ENCODE measurements at places on chromosomes 1 and 21. TPM values are rescaled to one million over a fixed set of nuclear protein-coding genes. Genes with fewer than 3 reads are reported as not detected.

The BRINP3 gene
- 8.3 TPM for polyA plus RNA-seq

DNA sequence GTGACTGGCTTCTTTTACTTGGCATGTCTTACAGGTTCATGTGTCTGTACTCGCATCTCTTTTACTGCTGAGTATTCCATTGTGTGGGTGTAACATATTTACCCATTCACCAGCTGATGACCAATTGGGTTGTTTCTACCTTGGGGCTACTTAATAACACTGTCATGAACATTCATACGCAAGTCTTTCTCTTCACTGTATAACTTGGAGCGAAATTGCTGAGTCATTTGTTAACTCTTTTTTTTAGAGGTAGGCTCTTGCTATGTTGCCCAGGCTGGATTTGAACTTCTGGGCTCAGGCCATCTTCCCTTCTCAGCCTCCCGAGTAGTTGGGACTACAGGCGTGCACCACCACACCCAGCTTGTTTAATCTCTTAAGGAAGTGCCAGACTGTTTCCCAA, 6.5 kb downstream of the PYCR2 start:
- no peak for DNase-seq

GRCh38 chr1:155910621-155911121, 478 bp downstream of the RIT1 start:
- peak; percentile 40 for DNase-seq

DNA sequence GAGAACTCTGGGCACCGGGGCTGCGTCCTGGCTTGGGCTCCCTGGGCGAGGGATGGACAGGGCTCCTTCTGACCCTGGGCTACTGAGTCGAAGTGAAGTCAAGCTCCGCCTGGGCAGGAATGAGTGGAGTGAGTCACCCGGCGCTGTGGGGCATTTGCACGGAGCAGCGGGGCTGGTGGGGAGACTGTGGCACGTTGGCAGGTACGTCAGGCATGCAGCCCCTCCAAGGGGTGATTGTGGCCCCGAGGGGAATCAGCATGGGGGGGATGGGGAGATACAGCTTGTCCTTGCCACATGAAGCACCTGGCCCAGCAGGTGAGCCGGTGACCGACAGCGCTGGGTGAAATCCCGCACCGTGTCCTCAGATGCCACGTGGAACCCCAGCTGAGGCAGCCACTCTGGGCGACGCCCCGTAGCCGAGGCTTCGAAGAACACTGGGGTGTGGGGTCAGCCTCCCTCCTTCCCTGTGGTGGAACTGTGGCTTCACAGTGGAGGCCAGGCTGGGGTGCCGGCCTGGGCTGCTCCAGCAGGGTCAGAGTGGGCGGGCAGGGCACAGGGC, 62.3 kb downstream of the COL18A1 start:
- DNase-seq, result peak; percentile 61

DNA sequence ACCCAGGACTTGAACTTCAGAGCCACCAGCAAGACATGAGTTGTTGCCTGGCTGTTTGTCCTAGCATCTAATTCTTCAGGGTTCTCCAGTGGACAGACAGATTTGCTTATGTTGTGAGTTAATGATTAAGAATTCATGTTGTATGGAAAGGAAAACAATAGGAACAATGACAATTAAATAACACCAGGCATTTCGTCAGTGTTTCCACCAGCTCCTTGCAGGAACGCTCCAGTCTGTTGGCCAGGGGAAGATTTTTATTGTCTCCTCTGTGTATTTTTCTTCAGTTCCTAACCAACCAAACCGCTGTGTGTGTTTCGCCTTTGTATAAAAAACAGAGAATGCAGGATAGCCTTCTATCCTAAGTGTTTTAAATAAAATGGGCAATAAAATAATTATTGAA, 64.4 kb upstream of the PTGFR start:
- no peak for DNase-seq

The LAX1 gene
- polyA plus RNA-seq, result 0.41 TPM

The S100A3 gene
- polyA plus RNA-seq, result not detected

The SNRPE gene
- polyA plus RNA-seq, result 294 TPM

GRCh38 chr1:22500471-22500870, 48.8 kb downstream of the ZBTB40 start:
- peak; percentile 63 for DNase-seq

The DNAH14 gene
- 20.2 TPM for polyA plus RNA-seq

The EDARADD gene
- 7.5 TPM for polyA plus RNA-seq

DNA sequence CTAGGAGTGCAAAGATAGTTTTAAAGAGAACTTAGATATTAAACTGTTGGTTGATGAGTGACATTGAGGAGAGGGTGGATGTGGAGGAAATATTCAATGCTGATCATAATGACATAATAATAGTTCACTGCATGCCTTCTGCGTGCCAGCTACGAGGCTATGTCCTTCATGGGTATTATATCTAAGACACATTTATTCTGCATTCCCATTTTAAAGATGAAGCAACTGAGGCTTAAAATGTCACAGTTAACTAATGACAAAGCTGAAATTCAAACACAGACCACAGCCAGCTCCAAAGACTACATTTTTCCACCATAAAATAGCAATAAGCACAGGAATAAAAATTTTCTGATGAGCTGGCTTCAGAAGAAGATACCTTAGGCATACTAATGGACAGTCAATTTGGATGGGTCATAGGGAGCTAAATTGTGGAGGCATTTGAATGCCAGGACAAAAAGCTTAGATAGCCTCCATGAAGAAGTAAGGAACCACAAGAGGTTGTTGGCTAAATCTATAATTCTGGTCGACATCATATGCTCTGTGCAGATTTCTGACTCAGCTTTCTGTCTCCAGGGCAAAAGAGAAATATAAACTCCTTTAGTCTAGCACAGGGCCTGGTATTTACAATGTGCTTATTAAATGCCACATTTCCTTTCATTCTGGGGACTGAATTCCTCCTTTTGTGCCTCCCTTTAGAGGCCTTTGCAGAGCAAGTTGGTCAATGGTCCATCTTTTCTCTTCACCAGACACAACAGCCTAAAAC, 71.2 kb upstream of the NRIP1 start:
- DNase-seq, result no peak

The KIAA1614 gene
- 6.2 TPM for polyA plus RNA-seq

The OXCT2 gene
- not detected for polyA plus RNA-seq

DNA sequence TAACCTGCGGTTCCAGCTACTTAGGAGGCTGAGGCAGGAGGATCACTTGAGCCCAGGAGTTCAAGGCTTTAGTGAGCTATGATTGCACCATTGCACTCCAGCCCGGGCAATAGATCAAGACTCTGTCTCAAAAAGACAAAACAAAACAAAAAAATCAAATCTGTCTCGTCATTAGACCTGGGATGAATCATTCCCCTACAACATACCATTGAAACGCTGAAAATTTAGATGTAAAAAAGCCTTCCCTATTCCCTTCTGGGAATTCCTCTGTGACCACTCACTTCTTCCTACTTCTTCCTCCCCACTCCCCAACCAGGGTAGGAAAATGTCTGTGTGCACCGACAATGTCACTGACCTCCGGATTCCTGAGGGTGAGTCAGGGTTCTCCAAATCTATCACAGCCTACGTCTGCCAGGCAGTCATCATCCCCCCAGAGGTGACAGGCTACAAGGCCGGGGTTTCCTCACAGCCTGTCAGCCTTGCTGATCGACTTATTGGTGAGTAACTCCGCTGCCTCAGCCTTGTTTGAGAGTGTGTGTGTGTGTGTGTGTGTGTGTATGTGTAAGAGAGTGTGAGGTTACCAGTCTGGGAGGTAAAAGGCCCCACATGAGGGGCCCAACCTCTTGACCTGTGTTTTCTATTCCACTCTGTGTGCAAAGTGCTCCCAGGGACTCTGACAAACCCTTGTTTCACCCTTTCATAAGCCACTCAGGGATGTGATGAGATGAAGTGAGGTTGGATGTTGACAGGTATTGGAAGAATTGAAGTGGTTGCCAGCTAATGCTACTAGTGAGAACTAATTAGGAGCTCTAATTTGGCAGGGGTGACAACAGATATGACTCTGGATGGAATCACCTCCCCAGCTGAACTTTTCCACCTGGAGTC, 16.3 kb upstream of the SARS1 start:
- no peak for DNase-seq

GRCh38 chr1:153728305-153729066, 636 bp downstream of the INTS3 start:
- peak; percentile 49 for DNase-seq

The TMCC2 gene
- polyA plus RNA-seq, result 16.2 TPM

DNA sequence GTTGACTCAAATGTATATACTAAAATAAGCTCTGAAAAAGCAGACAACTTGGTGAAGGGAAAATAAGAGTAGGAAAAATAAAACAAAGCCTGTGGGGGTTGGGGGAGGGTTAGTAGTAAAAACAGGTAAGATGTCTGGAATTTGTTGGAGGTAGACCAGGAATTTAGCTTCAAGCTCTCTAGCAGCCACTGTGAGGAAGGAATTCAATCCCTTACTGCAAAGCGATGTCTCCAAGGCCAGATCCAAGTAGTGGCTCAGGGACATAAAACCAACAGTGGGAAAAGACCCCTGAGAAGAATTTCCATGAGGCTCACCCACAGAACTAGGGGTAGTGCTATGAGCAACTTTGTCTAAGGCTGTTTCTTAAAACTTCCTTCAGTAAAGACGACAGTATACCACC, 7.8 kb downstream of the ANGPTL7 start:
- DNase-seq, result no peak

The PRR9 gene
- not detected for polyA plus RNA-seq

The LIN28A gene
- polyA plus RNA-seq, result 0.11 TPM

GRCh38 chr1:209390764-209391163, 192.8 kb upstream of the CAMK1G start:
- no peak for DNase-seq

The HCN3 gene
- 8.1 TPM for polyA plus RNA-seq

DNA sequence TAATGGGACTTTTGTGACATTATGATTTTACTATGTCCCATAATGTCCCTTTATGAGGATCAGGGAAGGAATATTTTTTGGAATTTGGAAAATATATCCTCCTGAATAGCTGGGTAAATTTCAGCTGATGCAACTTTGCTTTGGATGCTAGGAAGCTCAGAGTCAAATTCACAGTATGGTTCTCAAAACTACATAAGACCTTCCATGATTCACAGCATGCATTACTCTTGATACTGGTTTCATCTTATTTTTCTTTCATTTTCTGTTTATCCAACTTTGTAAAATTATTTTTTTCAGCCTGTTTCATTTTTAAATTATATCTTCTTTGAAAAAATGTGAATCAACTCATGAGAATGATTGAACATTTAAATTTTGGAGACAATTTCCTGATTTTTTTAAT, 160.2 kb downstream of the ATP6V1G3 start:
- DNase-seq, result no peak

The AGMAT gene
- polyA plus RNA-seq, result 0.81 TPM

DNA sequence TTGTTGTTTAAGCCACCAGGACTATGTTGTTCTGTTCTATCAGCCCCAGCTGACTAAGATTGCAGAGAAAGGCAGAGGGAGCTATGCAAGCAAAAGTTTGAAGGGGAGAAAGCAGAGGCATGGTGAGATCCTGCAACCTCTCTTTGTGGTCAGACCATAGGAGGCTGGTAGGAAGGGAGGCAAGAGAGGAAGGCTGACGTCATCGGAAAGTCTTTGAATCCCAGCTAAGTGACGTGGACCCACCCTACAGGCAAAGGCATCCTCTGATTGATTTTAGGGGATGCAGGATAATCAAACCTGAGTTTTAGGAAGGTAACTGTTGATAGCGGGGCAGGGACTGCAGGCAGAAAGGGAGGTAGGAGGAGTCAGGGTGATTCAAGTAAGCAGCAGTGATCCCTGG, 23.3 kb upstream of the TNNI1 start:
- no peak for DNase-seq

- no peak for DNase-seq
These were observed 86.4 kb downstream of the NAV1 start for GRCh38 chr1:201625226-201625761.

The CA6 gene
- 0.11 TPM for polyA plus RNA-seq

The TGFBR3 gene
- polyA plus RNA-seq, result 43.8 TPM

The PDC gene
- polyA plus RNA-seq, result 0.73 TPM

DNA sequence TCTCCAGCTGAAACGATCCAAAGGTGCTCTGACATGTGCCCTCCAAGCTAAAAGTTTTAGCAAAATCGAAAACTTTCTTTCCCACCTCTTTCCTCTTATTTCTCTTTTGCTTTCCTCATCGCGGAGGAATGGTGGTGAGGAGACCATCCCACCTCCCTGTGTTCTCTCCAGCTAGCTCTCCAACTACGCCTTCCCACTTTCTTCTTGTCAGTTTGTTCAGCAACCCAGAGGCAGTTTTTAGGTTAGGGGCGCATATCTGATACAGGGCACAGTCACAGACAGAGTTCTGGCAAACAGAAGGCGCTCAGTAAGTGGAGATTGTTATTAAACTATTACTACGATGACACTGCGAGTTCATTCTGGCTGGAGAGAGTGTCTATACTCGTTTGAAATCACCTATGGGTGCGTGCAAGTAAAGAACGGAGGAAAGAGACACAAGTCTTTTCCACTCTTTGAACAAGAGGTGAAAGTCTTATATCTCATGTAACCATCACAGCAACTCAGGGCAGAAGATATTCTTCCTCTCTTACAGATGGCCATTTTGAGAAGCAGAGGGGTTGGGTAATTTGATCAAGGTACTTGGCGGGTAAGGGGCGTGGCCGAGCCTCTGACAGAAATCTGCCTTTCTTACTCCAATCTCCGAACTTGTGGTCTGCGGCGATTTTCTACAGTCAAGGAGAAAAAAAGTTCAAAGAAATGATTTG, 13.9 kb downstream of the HLX start:
- no peak for DNase-seq

DNA sequence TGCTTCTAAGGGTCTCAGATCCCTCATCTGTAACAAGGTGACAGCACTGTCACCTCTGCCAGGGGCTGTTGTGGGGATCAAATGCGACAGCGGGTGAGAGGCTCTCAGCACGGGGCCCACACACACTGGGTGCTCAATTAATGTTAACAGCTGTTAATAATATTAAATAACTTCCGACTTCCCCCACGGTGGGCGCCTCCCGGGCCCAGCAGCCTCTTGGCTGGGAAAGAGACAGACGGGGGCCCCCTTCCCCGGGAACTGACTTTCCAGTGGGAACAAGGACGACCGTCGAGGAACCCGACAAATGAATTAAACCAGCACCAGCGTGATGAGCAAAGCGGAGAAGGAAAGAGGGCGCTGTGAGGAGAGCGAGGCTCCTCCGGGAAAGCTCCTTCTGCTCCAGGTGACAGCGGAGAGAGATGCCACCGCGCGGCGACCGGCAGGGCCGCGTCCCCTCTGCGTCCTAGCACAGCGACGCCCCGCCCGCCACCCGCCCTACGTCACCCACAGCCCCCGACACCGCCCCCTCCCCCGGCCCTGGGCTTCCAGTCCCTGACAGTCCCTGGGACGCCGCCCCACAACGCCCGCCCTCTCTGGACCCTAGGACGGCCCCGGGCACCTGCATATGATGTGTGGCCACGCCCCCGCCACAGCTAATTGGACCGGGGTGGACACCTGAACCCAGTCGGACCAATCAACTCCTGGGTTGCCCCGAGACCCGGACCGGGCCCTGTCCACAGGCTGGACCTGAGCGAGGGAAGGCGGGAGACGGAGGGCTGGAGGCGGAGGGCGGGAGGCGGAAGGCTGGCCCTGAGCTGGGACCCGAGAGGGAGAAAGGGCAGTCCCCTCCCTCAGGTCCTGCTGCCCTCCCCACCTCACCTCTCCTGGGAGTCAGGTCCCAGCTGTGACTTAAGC, 38.2 kb downstream of the MATN1 start:
- DNase-seq, result peak; percentile 90

The AMIGO1 gene
- 3.8 TPM for polyA plus RNA-seq

The OR2G6 gene
- not detected for polyA plus RNA-seq

The ATP1B1 gene
- 137 TPM for polyA plus RNA-seq

Measured in left lung (tissue), 14 donors.